ENCODE measurements at places on chromosomes 2 and 18. TPM values are rescaled to one million over a fixed set of nuclear protein-coding genes. Genes with fewer than 3 reads are reported as not detected.

The COLEC11 gene
- total RNA-seq = 0.43 TPM

The GALNT5 gene
- 0.15 TPM for total RNA-seq

DNA sequence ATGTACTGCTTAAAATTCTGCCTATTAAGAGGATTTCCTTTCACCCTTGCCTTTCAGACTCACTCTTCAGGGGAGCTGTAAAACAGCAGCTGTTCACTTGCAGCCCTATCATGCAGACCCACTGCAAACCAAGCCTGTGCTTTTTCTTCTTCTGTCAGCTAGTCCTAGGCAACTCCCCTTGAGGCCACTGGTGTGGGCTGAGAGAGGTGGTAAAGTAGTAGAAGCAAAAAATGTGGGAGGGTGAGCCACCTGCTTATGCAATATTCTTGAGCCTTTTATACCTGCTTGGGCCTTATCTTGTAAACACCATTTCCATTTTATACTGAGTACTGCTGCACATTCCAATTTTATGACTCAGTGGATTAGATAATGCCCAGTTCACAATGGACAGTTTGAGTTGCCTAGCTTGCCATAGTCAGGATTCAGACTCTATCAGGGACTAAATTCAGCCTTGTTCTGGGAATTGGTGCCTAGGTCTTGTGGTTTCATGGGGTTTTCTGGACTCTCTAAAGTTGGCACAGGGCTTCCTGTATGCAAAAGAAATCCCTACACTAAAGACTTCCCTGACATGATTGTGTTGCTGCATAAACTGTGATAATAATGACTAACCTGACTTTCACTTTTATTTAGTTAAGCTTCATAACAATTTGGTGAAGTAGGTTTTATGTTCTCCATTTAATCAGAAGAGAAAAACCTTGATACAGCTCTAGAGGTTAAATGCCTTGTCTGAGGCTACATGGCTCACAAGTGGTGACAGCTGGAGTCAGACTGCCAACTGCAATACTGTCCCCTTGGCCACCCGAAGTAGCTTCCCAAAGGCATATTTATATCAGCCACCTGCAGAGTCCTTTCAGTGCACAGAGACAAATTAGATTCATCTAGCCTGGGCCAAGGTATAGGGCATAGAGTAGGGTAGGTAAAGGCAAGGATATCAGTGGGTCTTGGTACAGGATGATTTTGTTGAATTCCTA lies 47.4 kb upstream of the KDM3A start:
- DNase-seq = no peak

DNA sequence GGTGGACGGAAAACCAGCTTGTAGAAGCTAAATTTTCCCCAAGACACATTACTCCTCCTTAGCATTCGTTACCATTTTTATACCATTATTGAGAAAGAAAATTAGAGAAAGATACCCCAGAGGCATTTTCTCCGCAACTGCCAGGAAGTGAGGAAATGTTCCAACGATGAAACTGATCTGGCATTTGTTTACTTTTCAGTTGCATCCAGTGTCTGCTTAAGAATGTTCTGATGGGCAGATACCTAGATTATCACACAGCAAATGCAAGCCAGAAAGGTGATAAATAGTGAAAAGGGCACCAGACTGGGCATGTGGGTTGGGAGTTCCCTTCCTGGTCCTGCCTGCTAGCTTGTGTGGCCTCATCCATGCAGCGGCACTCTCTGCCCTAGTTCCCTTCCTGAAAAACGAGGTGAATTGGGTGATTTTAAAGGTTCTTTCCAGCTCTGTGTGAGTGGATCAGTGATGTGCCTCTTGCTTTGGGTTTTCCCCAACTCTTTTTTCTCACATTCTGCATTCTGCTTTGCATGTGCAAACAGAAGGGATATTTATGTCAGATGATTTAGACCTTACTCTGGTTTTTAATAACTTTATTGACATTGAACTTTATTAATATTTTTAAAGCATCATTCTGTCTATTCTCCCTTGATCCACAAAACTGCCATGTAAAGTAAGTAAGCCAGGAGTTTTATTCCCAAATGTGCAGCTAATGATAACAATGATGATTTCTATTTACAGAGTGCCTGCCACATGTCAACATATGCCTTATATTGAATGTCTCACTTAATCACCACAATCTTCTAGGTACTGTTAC lies 139.6 kb downstream of the INSIG2 start:
- DNase-seq = no peak

GRCh38 chr2:47214990-47215389 lies 59.9 kb upstream of the STPG4 start:
- DNase-seq = no peak

GRCh38 chr2:53701221-53701620 lies 66.4 kb upstream of the CHAC2 start:
- DNase-seq = no peak

Data from activated T-cell treated with anti-CD3 and anti-CD28 coated beads, Interleukin-2, amount 50 U/mL, for 4 hours (primary cell).